Vein endothelial cell (primary cell): ENCODE measurements at places on chromosomes 12 and 14. TPM values are rescaled to one million over a fixed set of nuclear protein-coding genes. Genes with fewer than 3 reads are reported as not detected.

The IKBIP gene
- total RNA-seq = 46.1 and 62.8 TPM in 2 replicates

The CIDEB gene
- 1.6 and 3.0 TPM in 2 replicates for total RNA-seq

The SLCO1B1 gene
- not detected in 2 replicates for total RNA-seq

The KRT71 gene
- total RNA-seq = not detected in 2 replicates

The CYP46A1 gene
- 0.19 TPM in 1 of 2 replicates, not detected in the other for total RNA-seq

The ACOT6 gene
- 0.29 TPM in 1 of 2 replicates, not detected in the other for total RNA-seq

The TAS2R9 gene
- total RNA-seq = 0.19 TPM in 1 of 2 replicates, not detected in the other

The FGF6 gene
- not detected in 2 replicates for total RNA-seq

The STAC3 gene
- 0.65 TPM in 1 of 2 replicates, not detected in the other for total RNA-seq

The LAG3 gene
- total RNA-seq = 0.10 and 0.33 TPM in 2 replicates

The OASL gene
- 0.19 and 0.33 TPM in 2 replicates for total RNA-seq

The ESR2 gene
- total RNA-seq = 0.33 and 0.57 TPM in 2 replicates

The NKX2-1 gene
- not detected in 2 replicates for total RNA-seq

The FITM1 gene
- total RNA-seq = 0.65 TPM in 1 of 2 replicates, not detected in the other

The POTEM gene
- not detected in 2 replicates for total RNA-seq

The DNAJC22 gene
- 0.29 and 0.65 TPM in 2 replicates for total RNA-seq

The FAIM2 gene
- total RNA-seq = not detected in 2 replicates

The KRT82 gene
- total RNA-seq = not detected in 2 replicates

The IL31 gene
- total RNA-seq = not detected in 2 replicates

The MDGA2 gene
- not detected in 2 replicates for total RNA-seq

The LIN7A gene
- total RNA-seq = under 0.01 and 0.19 TPM in 2 replicates

The PIANP gene
- total RNA-seq = not detected in 2 replicates
